ENCODE measurements at places on chromosomes 12 and 14.

DNA sequence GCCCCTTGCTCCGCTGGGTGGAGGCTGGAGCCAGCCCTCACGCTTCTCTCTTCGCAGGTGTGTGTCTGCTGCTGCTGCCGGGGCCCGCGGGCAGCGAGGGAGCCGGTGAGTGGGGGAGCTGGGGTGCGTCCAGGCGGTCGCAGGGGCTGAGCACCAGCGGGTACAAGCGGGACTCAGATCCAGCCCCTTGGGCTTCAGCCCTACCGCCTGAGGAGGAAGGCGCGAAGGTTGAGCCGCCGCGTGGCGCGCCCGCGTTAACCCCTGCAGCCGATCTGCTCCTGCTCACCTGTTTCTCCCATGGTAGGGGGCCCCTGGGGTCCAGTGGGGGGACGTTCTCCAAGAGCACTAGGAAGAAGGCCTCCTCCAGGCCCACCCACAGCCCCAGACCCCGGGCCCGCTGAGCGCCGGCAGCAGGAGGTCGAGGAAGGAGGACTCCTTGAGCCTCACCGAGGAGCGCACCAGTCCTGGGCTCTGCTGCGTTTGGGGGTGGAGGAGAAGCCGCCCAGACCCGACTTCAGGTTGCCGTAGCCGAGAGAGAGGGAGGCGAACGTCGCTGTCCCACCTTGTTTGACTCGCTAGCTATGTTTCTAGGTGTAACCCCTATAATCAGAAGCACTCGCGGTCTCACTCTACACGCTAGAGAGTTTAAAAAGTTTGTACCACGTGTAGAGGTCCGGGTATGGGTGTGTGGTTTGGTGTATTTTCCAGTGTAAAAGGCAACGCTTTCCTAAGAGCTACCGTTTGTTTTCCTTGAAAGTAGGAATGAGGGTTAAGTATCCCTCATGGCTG lies 834 bp downstream of the COCH start:
- no peak for DNase-seq

DNA sequence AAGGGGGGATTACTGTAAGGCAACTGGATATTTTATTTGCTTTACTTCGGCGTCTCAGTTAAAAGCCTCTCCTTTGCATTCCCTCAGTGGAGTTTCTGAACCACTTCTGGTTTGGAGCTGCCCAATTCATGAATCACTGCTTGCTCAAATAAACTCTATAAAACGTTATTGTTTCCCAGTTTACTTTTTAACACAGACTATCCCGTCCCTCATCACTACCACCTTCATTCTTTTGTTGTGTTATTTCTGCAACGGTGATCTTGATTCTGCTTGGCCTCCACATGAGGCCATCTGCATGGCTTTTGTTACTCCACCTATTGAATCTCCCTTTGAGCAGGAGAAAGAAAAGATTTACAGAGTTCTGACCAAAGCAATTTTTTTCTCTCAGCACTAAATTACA lies 104.0 kb upstream of the PLEKHA5 start:
- DNase-seq: no peak

DNA sequence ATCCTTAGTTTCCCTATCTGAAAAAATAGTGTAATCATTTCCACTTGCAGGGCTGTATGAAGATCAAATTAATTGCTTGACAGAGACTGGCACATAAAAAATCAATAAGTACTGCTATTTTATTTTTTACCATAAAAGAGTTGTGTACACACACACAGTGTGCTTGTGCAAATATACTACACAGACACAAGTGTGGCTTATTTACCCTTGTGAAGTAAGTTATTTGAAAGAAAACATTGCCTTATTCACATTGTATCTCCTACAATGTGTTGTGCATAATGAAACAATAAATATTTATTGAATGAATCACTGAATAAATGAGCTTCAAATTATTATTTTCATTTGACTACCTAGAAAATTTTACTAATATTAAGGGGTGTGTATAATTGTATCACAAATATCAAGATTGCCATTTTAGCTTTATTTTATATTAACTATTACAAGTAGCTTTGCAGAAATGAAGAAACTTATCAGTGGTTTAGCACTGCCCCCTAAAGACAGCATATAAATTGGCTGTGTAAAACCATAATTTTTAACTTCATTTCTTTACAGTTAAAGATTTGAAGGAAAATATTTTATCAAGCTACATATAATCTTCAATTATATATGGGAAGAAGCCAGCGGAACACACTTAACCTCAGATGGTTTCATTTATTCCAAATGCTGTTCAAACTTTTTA lies 11.3 kb downstream of the GARIN6 start:
- DNase-seq: no peak

DNA sequence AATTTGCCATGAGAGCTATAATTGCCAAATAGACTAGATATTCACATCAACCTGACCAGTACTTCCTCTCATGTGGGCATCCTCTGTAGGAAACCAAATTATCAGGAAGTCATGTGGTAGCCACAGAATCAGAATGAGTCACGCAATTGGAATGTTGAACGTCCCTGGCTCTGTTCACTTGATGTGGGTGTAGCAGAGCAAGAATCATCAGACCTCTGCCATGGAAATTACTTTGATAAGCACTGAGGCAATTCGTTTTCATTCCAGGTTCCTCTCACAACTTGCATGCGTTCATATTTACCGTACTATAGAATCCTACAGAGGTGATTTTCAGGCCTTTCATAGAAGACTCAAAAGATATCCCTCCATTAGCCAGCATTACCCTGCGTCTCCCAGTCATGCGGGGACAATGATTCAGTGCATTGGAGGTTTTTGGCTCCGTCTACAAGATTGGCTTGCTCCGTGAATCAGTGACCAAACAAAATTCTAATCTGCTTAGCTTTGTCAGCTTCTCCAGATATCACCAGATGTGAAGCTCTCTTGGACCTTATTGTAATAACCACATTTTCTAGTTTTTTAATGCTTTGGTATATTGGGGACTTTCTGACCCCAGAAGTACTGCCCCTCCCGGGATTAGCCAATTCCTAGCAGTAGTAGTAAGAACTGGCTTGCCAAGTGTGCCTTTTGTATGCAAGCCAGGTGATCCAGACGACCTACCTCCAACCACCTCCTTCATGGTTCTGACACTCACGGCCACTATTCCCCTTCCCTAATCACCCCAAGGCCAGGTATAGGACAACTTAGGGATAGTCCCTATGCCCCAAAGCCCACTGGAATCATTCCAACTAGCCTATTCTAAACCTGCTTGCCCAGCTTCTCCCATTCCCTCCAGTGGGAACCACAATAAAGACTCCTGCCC lies 133.4 kb downstream of the KICS2 start:
- DNase-seq: no peak

GRCh38 chr14:74324931-74325361 lies 22.2 kb upstream of the ABCD4 start:
- DNase-seq: no peak
